Cardiac ventricle fibroblast (primary cell): ENCODE measurements at places on chromosomes 2 and 18. TPM values are rescaled to one million over a fixed set of nuclear protein-coding genes. Genes with fewer than 3 reads are reported as not detected.

NPAS2 gene
- 12.7 and 19.4 TPM in 2 replicates for total RNA-seq

HOXD4 gene
- total RNA-seq, result 0.87 TPM in 1 of 2 replicates, not detected in the other

MERTK gene
- 0.64 and 2.7 TPM in 2 replicates for total RNA-seq

MAP3K19 gene
- total RNA-seq, result not detected in 2 replicates

SERPINB7 gene
- total RNA-seq, result 2.2 TPM in 1 of 2 replicates, not detected in the other

CLEC4F gene
- total RNA-seq, result not detected in 2 replicates

SP5 gene
- not detected in 2 replicates for total RNA-seq

GPR39 gene
- total RNA-seq, result 0.06 and 0.34 TPM in 2 replicates

UGT1A6 gene
- total RNA-seq, result not detected in 2 replicates

MFSD2B gene
- total RNA-seq, result 0.10 TPM in 1 of 2 replicates, not detected in the other

ARHGEF4 gene
- total RNA-seq, result 6.2 and 8.2 TPM in 2 replicates

GCKR gene
- 0.34 and 0.44 TPM in 2 replicates for total RNA-seq

SP3 gene
- 72.7 and 81.9 TPM in 2 replicates for total RNA-seq

CD207 gene
- total RNA-seq, result not detected in 2 replicates

MALL gene
- total RNA-seq, result 38.4 and 41.5 TPM in 2 replicates

IGFBP5 gene
- total RNA-seq, result 5.1 and 5.3 TPM in 2 replicates

ACVR1C gene
- total RNA-seq, result 0.06 and 0.10 TPM in 2 replicates

CAPN14 gene
- total RNA-seq, result not detected in 2 replicates

LNPK gene
- 18.2 and 19.5 TPM in 2 replicates for total RNA-seq
